ENCODE measurements at places on chromosomes 1 and 21.
A peak's percentile ranks its signal among the peaks of the same experiment; 100 is the strongest.

DNA sequence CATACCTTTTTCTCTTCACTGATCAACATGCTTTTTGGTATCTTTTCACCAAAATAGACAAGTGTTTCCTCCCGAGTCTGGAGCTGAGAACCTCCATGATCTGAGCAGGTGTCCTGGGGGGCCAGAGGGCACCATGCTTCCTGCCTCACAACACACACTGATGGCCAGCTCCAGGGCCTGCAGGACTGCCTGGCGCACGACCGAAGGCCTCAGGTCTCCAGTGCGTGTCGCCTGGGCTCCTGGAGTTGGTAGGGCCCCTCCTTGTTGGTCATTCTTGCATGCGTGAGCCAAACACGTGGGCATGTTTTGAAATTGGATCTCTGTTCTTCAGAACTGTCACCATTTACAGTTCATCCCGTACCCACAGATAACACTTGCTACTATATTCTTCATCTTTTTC lies 64.4 kb downstream of the SLC37A1 start:
- no peak for DNase-seq

DNA sequence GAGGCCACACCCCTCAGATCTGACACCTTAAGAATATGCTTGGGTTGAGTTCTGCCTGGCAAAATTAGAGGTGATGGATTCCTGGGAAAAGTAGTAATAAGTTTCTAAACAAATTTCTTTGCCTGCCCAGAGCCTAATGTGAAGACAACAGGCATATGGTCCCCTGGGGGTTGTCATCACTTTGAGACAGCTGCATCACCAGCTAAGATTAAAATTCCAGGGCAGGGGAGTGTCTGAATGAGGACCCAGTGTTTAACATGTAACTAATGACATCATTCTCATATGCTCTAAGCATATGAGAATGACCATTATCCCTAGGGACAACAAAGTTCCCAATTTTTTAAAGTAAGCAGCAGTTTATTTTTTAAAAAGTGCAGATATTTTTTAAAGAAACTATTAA lies 432.2 kb downstream of the PCP4 start:
- no peak for DNase-seq

- no peak for DNase-seq
Observed at GRCh38 chr1:94633051-94633450, 91.5 kb upstream of the F3 start.

DNA sequence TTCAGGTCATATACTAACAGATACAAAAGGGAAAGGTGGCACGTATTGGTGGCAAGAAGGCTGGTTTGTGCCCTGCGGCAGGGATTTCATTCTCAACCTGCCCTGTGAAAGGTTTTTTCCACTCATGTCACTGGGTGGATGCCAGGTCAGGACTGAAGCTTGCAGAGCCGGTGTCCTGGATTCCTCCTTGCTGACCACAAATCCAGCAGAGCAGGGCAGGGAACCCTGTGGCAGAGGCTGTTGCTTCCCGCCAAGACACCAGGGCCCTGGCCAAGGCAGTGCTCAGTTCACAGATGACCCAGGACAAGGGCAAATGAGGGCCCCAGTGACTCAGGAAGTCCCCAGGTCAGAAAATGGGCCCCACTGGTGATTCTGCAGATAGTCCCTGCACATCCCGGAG lies 16.4 kb downstream of the BSND start:
- DNase-seq: no peak

GRCh38 chr1:180967558-180967957 lies 54.9 kb downstream of the KIAA1614 start:
- no peak for DNase-seq

- no peak for DNase-seq
Observed at GRCh38 chr1:189769448-189769847, 708.2 kb downstream of the BRINP3 start.

- DNase-seq: peak; percentile 77
Observed at GRCh38 chr1:234326497-234327366, 46.5 kb upstream of the COA6 start.

Measured in retina (tissue), 1 donor.